ENCODE measurements at places on chromosomes 11 and 22. TPM values are rescaled to one million over a fixed set of nuclear protein-coding genes. Genes with fewer than 3 reads are reported as not detected.

Gene OR4A47
- polyA plus RNA-seq: not detected

Gene LINC01488
- polyA plus RNA-seq: not detected

Gene CCDC81
- 1.3 TPM for polyA plus RNA-seq

DNA sequence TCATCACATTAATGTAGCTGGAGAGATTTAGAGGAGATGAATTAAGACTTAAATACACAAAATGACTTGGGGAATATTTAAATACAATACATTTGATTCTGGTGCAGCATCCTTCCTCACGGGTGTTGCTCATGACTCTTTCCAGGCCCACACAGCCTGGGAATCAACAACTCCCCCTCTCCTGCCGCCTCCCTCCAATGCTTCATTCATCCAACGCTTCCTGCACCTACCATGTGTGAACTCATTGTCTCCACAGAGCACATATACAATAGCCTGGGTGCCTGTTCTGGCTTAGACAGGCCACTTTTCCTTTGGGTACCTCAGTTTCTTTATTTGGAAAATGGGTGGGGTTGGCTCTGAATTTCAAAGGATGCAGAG is 476.9 kb upstream of the CADM1 start:
- no peak for DNase-seq

DNA sequence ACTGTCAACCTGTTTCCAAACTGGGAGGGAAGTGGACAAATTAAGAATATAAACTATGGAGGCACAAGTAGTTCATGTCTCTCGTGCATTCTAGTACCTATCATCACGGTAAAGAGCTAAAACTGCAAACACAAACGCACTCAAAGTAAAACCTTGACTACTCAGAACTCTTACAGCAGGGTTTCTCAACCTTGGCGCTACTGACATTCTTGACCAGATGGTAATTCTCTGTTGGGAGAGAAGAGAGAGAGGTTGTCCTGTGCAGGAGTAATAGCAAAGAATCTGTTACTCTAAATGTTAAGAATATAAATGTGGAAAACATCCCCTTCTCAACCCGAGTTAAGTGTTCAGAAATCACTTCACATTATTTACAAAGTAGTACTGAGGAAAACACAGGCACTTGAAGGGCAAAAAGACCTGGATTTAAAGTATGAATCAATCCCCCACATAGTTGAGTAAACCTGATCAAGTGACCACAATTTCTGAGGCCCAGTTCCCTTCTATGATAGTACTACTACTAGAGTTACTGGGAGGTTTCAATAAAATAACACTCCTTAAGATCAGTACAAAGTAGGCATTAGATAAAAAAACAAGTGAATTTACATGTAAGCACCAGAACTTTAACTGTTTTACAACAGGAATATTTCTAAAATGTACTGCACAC is 73.1 kb upstream of the ARHGAP32 start:
- no peak for DNase-seq

GRCh38 chr22:46596032-46596441 is 24.1 kb upstream of the GRAMD4 start:
- no peak for DNase-seq

All from left kidney (tissue), 8 donors.